ENCODE measurements at places on chromosomes 6 and 20. TPM values are rescaled to one million over a fixed set of nuclear protein-coding genes. Genes with fewer than 3 reads are reported as not detected.

DNA sequence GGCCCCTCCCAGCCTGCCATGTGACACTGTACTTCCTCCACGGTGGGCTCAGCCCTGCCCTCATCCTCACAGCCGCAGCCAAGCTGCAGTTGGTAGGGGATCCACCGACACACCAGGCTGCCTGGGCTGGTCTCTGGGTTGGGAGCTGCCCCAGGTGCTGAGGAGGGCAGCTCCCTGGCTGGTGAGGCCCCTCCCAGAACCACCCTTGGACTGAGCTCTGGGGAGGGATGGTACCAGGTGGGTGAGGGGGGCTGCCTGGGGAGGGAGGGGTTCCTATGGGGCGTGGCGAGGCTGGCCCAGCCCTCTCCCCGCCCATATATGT is 185 bp upstream of the TNFRSF6B start:
- DNase-seq = no peak

GRCh38 chr6:41739041-41739440 is 3.6 kb upstream of the TFEB start:
- DNase-seq = no peak

The OTOR gene
- not detected for total RNA-seq

GRCh38 chr6:105562027-105562426 is 159.1 kb upstream of the PREP start:
- DNase-seq = no peak

- DNase-seq = no peak
These were observed 79.4 kb downstream of the ZDHHC14 start for GRCh38 chr6:157460182-157460999.
